ENCODE measurements at places on chromosomes 4 and X.

DNA sequence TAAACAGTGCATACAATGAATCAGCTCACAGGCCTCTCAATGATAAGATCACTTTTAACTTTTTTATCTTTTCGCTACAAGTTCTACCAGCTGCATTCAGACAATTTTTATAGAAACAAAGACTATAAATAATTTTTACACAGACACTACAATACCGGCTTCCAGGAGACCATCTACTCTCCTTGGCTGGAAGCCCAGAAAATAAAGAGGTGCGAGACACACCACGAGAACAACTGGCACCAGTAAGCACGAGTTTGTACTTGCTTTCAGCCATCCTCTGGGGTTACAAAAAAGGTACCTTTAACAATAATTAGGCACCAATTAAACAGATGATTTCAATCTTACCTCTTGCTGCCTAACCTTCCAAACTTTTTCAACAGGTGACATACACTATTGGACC lies 11.2 kb upstream of the PRDX4 start:
- DNase-seq, result no peak

- DNase-seq, result no peak
Measured at GRCh38 chr4:40234519-40235039, 37.7 kb downstream of the RHOH start.

DNA sequence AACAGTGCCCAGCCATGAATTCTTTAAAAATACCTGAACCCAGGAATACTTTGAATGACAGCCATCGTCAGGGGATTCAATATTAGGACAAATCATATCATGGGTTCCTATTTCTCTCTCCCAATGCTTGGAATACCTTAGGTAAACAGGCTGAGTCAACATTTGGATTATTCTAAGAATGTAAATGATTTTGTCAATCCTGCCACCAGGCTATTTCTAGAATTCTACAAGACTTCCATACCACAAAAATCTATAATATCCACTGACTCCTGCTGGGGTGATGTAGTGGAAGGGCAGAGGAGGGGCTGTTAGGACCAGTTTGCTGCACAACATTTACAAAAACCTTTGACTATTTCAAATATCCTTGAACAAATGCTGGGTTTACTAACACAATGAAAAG lies 65.2 kb downstream of the IGFBP7 start:
- no peak for DNase-seq

GRCh38 chr4:37723067-37723466 lies 36.9 kb upstream of the RELL1 start:
- DNase-seq, result no peak

DNA sequence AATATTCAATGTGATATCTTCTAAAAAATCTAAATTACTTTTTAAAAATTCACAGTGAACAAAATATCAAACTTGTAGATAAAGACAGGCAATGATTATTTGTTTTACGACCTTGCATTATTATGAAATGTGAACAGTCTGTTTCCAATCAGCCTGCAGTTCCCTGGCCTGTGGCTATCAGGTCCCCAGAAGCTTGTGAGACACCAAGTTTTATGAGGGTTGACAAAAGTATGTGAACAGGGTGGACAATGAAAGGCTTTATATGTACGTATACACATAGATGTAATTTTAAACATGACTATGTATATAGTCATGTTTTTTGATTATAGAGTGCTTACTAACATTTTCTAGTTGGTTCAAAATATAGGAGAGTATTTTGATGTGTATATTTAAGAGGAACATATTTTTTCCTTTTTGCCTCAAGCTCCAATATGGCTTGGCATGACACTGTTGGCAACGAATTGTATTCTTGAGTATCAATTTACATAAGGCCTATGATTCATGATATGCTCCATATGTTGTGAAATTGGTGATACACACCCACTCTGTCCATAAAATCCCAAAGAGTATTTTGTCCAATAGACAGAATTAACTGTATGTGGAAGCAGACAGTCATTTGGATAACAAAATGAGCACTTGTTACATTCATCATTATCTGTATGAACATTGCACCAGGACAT lies 55.7 kb downstream of the BTC start:
- no peak for DNase-seq

DNA sequence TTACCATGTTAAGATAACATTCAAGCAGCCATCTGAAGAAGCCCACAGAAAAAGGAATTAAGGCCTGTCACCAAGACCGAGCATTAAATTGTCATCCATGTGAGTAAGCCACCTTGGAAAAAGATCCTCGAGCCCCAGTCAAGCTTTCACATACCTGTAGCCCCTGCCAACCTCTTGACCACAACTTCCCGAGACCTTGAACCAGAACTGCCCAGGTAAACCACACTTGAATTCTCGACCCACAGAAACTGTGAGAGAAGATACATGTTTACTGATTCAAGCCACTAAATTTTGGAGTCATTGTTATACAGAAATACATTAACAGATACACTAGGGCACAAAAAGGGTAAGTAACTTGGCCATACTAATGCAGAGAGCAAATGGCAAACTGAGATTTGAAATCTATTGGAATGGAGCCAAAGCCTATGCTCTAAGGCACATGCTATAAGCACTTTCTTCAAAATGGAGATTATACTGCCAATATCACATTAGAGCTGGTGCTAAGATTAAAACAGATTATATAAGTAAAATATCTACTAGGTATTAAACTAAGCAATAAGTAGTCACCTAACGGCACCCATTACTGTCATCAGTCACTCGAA lies 49.5 kb downstream of the FAM13A start:
- DNase-seq, result no peak

- DNase-seq, result no peak
Measured at GRCh38 chrX:23879380-23880090, 28.2 kb downstream of the APOO start.

- DNase-seq, result no peak
Measured at GRCh38 chr4:148240241-148240640, 202.0 kb downstream of the NR3C2 start.

DNA sequence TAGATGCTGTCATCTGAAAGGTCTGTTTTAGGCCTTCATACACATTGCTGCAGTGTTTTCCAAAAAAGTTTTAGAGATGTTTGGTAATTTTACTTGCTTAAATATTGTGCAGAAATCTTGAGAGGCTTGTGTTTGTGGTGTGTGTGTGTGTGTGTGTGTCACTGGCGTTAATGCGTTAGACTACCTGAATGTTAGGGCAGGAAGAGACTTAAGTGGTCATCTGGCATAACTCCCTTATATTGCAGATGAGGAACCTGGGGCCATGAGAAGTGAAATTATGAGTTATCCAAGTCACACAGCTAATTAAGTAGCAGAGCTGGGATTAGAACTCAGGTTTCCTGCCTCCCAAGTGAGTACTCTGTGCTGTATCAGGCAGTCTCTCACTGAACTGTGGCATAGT lies 1.4 kb downstream of the LSM6 start:
- DNase-seq, result no peak

GRCh38 chr4:118989098-118990080 lies 100.7 kb downstream of the SYNPO2 start:
- no peak for DNase-seq

DNA sequence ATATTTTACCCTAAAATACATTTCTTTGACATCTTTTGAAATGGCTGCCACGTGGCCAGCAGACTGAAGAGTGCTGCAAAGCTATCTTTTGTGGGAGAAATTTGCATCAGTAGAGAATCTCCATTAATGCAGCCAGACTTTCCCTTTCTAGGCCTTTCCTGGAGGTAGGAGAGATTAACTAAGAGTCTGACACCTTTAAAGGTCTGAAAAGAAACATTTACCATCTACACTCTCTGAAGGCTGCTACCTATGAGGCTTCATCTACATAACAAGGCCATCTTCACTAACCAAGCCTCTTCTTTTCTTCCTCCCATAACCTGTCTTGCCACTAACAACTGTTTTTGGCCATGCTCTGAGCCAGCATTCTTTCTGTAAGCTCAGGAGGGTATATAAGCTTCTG lies 17.8 kb upstream of the SPRY1 start:
- no peak for DNase-seq

DNA sequence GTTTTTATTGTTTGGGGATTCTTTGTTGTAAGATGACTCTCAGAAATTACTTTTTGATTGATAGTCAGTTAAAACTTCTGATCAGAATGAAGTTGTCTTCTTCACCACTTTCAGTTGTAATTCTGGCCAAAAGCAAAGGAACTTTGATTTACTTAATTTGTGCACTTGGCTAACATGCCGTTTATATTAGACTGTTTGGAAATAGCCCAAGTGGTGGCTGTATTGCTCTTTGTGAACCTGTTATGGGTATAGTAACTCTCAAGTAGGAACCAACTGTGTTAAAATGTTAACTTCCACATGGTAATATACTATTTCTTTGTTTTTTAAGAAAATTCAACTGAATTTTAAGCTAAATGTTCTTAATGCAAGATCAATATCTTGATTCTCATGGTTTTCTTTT lies 581.9 kb downstream of the GRID2 start:
- no peak for DNase-seq

- no peak for DNase-seq
Measured at GRCh38 chrX:103405009-103405333, 28.6 kb downstream of the BEX3 start.

DNA sequence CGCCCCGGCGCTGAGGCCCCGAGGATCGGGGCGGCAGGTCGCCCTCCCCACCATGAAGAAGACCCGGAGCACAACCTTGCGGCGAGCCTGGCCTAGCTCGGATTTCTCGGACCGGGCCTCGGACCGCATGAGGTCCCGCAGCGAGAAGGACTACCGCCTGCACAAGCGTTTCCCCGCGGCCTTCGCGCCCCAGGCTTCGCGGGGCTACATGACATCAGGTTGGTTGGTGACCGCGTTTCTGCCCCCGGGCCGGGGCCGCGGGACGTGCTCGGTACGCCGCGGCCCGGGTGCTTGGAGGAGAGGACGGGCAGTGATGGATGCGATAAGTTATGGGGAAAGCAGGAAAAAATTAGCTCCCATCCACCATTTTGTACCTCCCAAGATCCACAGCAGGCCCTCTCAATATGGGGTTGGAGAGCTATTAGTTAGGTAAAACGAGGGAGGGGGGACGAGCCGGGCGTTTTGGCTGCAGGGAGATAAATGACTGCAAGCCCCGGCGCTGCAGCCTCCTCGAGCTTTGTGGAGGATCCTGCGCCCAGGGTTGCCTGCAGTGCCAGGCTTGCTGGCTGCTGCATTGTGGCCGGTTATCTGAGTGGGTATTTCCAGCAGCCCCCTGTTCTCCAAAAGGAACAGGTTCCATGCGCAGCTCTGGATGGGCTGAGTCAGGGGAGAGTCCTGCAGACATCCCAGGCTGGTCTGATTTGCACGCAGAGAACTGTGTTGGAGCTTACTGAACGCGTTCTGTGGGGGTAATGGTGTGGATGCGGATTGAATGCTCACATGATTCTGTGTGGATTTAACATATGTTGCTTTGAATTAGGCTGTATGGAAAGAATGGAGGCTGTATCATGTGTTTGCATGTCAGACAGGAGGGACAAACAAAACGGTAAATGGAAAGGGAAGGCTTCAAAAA lies 1.9 kb downstream of the STOX2 start:
- DNase-seq, result peak; percentile 50

GRCh38 chrX:12423346-12423745 lies 285.1 kb downstream of the FRMPD4 start:
- no peak for DNase-seq

GRCh38 chrX:52271206-52271605 lies 86.5 kb downstream of the MAGED4 start:
- peak; percentile 39 for DNase-seq

DNA sequence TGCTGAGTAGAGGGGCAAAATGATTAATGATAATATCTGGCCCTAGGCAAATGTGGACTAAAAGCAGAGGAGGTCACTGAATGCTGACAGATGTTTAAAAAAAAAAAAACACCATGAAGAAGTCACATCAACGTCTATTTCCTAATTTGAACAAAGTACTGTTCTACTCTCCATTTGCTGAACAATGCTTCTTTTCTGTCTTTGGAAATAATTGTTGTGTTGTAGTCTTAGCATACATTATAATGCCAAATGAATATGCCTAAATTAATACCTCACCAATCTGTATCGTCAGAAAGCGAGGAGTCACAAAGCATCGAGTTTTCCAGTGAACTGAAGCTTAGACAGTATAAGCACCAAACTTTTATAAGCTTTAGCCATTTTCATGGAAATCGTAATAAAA lies 140.9 kb upstream of the JADE1 start:
- DNase-seq, result no peak

DNA sequence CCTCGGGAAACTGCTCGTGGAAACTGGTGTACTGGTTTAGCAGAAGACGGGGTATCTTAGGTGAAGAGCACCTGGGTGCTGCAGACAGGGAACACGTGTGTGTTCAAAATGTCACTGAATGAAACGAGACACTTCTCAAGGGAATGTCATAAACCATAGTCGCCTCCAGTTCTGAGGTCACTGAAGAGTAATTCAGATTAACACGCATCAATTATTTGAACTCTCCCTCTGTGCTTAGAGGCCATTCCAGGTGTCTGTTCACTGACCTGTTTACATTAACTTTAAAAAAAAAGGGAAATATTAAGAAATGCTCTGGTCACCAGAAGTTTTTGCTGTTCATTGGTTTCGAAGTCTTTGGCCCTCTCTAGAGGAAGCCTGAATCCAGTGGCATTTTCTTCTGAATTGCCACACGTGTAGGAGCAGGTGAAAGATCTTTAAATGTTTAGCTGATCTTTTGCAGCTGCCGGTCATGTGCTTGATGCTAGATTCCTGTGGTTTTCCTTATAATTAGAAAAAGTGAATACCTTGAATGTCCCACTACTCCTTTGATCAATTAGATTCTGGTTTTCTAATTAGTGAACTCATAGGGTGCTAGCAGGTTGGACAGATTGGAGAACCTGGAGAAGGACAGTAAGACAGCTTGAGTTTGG lies 330.5 kb downstream of the ARHGAP10 start:
- DNase-seq, result no peak

DNA sequence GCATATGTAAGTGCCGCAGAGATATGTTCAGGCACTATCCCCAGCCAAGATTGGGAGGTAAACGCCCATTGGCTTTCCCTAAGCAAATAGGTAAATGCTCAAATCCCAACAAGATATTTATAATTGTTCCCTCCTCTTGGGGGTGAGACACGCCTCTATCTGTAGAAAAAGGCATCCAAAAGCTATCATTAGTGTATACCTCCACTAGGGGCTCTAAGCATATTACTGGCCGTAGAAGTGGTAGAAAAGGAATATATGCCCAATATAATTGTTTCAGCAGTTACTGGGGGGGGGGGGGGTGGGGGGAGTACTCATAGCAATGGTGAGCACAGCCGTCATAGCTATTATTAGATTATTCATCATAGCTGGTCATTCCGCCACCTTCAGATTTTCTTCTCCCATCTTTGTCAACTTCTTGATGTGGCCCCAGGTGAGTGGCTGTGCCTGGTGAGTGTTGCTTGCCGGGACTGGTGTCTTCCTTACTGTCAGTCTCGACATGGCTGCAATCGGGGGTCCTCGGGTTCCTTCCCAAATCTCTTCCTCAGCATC lies 53.3 kb upstream of the WDR1 start:
- DNase-seq, result no peak

DNA sequence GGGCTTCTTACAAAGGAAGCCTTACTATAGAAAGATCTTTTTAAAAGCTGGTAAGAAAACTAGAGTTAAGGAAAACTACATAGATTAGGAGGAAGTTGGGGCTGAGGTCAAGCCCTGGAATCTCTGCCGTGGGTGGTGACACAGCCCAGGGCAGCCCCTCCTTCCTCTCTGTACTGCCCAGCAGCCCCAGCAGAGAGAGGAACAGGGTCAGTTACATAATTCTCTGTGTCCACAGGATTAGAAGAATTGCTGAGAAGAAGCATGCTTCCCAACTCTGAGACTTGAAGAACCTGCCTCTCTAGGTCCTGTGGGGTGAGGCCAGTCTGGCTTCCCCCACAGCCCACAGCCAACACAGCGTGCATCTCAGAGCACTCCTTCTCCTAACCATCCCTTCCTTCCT lies 9.2 kb upstream of the ABLIM2 start:
- DNase-seq, result no peak
